Tibial artery (tissue), 4 donors: ENCODE measurements at places on chromosomes 16 and 17.

- DNase-seq = no peak
Measured at GRCh38 chr16:22751104-22751667, 62.8 kb upstream of the HS3ST2 start.

DNA sequence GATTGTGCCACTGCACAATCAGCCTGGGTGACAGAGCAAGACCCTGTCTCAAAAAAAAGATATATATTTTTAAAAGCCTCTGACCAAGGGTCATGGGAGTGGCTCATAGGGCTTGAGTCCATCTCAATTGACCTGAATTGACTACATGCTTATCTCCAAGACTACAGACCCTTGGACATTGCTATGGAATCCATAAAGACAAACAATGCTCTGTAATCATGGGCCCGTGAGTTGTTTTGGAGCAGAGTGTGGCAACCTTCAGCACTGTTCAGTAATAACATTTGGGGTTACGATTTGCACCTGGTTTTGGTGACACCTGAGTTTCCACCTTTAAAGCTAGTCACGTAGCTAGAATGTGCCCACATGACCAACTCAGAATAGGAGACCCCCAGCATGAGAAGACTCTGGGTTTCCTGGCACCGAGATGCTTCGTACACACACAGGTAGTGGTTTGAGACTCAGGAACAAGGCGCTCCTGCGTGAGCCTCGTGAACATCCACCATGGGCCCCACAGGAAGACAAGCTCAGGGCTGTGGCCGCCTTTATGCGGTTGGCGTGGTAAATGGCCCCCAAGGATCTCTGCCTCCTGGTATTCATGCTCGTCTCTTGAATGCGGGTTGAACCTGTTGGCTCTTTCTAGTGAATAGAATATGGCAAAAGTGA is 66.6 kb upstream of the RPH3AL start:
- DNase-seq = no peak

GRCh38 chr16:70781800-70782199 is 19.2 kb downstream of the VAC14 start:
- DNase-seq = no peak

DNA sequence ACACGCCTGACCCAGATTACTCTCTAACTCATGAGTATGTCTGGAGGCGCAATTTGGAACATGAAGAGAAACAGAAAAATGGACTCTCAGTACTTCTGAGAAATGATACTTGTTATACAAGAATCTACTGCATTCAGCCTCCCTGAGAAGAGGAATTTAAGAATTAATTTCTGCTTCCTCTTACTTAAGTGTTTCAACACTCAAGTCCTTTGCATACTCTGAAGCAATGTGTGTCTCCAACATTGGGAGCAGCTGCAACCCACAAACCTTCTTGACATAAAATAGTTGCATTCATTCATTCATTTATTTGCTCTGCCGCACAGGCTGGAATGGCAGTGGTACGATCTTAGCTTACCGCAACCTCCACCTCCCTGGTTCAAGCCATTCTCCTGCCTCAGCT is 199.8 kb downstream of the NPIPA7 start:
- no peak for DNase-seq

- DNase-seq = no peak
Measured at GRCh38 chr16:13453938-13454553, 465.9 kb upstream of the ERCC4 start.

GRCh38 chr16:85373741-85374570 is 239.2 kb upstream of the GSE1 start:
- DNase-seq = no peak

DNA sequence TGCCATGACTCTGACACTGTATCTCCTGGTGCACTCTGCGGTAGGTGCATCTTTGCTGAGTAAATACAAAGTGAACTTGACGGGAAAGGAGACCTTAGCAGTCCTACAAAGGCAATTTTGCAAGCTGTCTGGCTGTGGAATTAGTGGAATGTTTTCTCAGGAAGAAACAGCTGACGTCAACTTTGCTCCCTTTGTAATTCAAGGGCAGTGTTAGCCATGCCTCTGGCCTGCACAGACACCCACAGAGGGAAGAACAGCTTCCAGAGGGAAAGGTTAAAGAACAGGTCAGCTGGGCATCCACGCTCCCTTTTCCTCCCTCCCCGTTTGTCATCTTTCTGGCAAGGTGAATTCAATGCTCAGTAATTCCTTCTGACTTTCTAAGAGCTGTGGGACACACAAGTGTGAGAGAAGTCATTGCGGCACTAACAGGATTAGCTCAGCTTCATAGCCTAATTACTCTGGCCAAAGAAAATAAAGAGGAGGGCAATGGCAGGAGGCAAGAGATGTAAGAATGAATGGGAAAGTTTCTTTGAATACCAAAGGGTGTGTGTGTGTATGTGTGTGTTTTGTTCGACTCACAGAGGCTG is 476.9 kb upstream of the GOT2 start:
- no peak for DNase-seq

DNA sequence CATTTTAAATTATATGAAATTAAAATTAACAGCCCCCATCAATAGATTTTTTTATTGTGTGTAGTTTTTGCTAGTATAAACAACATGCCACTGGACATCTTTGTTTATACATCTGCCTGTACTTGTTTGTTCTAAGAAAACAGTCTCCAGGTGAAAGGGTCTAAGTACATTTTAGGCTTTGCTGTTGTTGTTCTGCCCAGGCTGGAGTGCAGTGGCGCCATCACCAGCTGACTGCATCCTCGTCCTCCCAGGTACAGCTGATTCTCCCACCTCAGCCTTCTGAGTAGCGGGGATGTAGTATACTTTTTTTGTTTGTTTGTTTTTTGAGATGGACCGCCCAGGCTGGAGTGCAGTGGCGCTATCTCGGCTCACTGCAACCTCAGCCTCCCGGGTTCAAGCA is 25.5 kb downstream of the C17orf58 start:
- no peak for DNase-seq

GRCh38 chr16:68781784-68782183 is 44.7 kb downstream of the CDH1 start:
- DNase-seq = no peak

DNA sequence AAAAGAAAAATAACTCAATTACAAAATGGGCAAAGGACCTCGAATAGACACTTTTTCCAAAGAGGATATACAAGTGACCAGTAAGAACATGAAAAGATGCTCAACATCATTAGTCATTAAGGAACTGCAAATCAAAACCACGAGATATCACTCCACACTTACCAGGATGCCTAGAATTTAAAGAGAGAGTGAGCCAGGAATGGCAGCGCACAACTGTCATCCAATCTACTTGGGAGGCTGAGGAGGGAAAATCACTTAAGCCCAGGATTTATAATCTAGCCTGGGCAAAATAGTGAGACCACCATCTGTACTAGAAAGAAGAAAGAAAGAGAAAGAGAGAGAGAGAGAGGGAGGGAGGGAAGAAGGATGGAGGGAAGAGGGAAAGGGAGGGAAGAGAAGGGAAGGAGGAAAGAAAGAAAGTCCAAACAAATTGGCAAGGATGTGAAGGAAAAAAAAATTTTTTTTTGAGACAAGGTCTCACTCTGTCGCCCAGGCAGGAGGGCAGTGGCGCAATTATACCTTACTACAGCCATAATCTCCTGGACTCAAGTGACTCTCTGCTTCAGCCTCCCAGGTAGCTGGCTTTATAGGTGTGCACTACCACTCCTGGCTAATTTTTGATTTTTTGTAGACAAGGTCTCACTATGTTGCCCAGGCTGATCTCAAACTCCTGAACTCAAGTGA is 22.6 kb downstream of the TBX2 start:
- no peak for DNase-seq

DNA sequence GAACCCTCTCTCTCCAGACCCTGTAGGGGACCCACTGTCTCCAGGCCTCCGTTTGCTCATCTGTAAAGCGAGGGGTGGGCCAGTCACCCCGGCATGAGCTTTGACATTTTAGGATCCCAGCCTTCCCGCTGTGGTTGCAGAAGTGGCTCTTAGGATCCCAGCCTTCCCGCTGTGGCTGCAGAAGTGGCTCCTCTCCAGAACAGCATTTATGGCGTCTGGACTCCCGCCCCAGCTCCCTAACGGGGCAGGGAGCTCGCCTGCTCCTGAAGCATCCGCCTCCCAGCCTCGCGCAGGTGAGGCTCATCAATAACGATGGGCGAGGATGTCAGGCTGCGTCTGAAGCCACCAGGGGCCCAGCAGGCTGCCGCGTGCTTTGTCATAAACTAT is 222.3 kb upstream of the TNRC6C start:
- DNase-seq = peak; percentile 36

DNA sequence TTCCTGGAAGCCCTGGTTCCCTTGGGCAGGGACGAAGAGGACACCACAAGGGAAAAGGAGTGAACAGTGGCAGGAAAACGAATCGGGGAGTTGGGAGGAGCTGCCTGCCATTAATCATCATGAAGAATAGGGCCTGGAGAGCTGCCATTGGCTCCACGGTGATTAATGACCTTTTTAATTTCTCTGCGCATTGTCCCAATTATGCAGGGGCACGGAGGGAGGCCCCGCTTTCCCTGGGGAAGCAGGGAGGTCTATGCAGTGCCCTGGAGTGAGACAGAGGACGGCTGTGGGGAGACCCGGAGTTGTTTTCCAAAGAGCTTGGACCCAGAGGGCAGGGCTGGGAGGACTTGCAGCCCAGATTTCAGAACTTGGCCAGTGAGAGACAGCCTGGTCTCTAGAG is 338.9 kb upstream of the C16orf82 start:
- no peak for DNase-seq

GRCh38 chr17:74924250-74924948 is at the start of gene OTOP2:
TSS of gene OTOP2 (plus strand) at chr17:74924273. CDS start at chr17:74924633, 360 bp downstream.
- DNase-seq = peak; percentile 57

GRCh38 chr17:20114466-20114865 is 105.3 kb downstream of the SPECC1 start:
- DNase-seq = no peak
